ENCODE measurements at places on chromosomes 3 and 15.

- ATAC-seq, result no peak
Observed at GRCh38 chr15:50549326-50549725, 2.9 kb upstream of the USP50 start.

- ATAC-seq, result no peak
Observed at GRCh38 chr3:43372809-43373559, 86.6 kb downstream of the SNRK start.

GRCh38 chr15:60760646-60761504 lies 281.9 kb upstream of the ICE2 start:
- peak; percentile 75 for ATAC-seq

DNA sequence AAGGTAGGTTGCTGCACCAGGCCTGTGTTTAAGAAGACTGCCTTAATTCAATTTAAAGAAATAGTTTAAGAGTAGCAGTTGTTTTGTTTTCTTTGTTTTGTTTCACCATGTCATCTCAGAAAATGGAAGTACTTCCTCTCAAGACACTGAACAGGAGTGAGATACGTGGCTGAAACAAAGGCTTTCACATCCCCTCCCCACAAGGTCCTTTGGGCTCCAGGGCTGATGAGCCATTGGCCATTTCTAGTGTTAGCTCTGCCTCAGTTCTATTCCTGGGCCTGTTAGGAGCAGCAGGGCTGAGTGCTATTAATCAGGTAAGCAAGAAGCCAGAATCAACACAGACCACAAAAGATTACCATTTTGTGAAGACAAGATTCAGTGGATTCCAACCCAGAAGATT lies 132.8 kb downstream of the KCNAB1 start:
- ATAC-seq, result no peak

DNA sequence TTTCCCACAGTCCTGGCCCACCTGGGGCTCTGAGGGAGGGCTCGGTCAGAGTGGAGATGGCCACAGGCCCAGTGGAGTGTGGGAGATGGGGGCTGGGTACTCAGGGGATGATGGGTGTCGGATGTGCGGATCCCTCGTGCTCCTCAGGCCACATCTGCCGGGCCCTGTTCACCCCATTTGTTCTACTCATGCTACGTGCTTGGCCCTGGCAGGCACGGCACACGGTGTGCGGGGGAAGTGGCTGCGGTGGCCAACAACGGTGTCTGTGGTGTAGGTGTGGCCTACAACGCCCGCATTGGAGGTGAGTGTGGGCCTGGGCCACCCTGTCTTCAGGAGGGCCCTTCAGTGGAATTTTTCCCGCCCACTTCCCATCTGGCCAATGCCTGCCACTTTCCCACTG lies 7.0 kb upstream of the FES start:
- no peak for ATAC-seq

DNA sequence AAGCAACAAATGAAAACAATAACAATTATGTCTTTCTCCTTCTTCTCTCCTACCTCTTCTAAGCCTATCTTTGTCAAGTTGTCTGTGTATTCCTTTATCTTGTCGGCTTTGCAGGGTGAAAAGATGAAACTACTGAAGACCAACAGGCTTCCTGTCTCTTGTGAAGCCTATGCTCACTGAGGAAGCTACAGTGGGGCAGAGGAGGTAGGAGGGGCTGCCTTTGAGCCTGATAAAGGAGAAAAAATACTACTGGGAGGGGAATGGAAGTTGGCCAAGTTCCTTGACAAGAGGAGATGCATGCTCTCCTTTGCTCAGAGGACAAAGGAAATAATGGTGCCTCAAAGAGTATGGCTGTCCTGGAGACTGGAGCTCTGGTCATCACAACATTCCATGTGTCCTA lies 92.0 kb downstream of the IGSF11 start:
- ATAC-seq, result no peak

- ATAC-seq, result no peak
Observed at GRCh38 chr15:60130398-60130797, 126.3 kb downstream of the FOXB1 start.

DNA sequence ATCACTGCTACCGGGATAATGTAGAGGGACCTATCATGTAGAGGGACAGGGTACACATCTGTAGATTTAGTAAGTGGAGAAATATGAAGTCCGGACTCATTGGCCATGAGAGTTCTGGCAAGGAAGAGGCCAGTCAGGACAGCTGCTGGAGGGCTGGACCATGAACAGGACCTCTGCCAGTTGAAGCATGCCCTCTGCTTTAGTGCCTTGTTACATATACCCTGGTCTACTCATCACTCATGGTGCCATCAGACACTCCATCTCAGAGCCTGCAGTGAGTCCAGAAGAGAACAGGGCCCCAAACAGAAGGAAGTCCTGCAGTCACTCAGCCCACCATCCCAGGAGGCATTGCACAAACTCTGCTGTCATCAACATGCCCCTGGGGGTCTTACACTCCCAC lies 54.7 kb upstream of the CA12 start:
- no peak for ATAC-seq

DNA sequence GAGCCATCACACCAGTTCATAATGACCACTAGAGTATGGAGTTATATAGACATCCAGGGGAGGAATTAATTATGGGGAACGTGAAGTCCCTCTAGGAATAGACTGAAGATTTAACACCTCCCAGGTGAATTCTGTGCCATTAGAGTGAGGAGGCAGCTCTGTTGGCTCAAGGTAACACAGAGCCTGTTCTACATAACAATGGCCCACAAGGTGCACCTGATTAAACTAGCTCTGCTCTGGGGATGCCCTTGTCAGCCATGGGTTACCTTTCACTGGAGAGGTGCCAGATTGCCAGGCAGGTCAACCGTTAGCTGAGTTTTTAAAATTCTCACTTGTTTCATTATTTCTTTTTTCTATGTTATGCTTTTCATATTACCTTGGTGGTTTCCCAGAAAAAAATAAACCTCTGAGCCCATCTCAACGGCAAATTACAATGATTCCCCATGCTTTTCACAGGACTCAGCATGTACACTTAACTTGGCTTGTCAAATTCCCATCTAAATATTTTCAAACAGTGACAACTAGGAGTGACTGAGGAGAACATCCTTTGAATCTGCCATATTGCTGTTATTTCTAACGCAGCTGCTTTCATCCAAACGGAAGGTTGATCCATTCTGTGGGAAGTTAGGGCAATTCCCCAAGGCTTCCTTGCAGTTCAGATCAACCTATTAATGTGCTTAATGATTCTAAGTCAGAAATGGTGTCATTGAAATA lies 512.9 kb downstream of the MCTP2 start:
- no peak for ATAC-seq

DNA sequence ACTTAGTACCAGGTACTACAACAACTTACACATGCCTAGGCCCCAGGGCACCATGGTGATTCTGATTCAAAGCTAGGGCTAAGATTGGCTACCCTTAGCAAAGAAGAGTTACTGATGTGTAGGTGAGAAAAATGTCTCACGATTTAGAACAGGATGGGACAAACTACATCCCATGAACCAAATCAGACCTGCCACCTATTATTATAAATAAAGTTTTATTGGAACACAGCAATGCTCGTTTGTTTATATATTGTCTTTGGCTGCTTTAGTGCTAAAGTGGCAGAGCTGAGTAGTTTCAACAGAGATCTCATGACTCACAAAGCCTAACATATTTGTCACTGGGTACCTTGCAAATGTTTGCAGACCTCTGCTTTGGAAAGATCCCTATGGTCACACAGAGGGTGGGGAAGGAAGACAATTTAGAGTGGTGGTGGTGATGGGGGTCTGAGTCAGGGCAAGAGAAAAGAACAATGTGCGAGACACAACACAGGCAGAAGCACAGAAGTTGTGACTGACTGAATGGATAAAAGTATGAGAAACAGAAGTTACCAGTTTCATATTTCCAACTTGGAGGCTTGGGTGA lies 770.6 kb upstream of the CFAP20DC start:
- ATAC-seq, result no peak

DNA sequence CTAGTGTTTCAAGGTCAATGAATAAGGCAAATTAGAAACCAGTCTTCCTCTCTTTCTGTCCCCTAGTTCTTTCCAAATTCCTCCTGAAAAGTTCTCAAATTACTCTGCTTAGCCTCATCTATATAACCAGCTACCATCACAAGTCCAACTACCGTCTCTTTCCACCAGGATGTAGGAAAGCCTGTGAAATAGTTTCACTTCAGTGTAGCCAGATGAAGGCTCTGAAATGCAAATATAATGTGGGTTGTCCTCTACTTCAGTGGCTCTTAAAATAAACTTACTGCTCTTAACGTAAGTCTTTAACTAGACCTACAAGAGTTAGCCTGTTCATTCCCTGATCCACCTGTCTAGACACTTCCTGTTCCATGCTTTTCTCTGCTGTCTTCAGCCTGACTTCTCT lies 827.7 kb downstream of the ROBO1 start:
- ATAC-seq, result no peak

GRCh38 chr3:160671231-160671630 lies 5.7 kb upstream of the ARL14 start:
- ATAC-seq, result no peak

- no peak for ATAC-seq
Observed at GRCh38 chr15:70475921-70476320, 287.4 kb downstream of the UACA start.

GRCh38 chr15:78372880-78373279 lies 32.7 kb downstream of the CRABP1 start:
- ATAC-seq, result peak; percentile 48

- peak; percentile 11 for ATAC-seq
Observed at GRCh38 chr15:78397382-78397781, 40.6 kb upstream of the IREB2 start.

- no peak for ATAC-seq
Observed at GRCh38 chr3:6770397-6770690, 90.6 kb upstream of the GRM7 start.

GRCh38 chr3:64152086-64152485 lies 73.2 kb downstream of the PRICKLE2 start:
- ATAC-seq, result peak; percentile 74

DNA sequence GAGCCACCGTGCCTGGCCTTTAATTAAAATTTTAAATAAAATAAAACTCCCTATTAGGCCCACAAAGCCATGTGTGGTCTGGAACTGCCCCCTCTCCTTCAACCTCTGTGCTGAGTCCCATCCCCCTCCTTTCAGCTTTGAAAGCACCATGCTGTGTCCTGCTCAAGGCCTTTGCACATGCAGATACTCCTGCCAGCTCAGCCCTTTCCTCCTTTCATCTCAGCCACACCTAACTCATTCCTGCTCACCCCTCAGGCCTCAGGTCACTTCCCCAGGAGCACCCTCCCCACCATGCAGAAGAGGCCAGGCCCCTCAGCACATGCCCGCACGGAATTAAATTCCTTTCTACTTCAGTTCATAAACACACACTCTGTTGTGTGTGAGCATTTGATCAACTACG lies 28.1 kb downstream of the ATRIP start:
- no peak for ATAC-seq

- ATAC-seq, result peak; percentile 29
Observed at GRCh38 chr3:108091498-108092250, 843 bp upstream of the CD47 start.

GRCh38 chr3:79255702-79256101 lies 512.1 kb downstream of the ROBO1 start:
- no peak for ATAC-seq

DNA sequence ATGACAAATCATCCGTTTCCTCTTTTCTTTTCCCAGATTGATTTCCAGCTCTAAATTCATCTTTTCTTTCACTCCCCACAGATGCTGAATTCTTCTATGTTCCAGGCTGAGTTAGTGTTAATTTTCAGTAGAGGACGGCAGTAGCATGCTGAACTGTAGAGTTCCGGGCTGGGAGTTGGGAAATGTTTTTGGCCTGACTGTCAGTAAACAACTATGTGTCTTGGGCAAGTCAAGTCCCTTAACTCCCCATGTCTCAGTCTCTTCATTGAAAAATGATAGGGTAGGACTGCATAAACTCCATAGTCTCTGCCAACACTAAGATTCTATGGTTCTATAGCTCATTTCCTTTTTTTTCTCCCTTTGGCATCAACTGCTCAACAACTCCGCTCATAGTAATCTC lies 333.9 kb downstream of the TIGIT start:
- no peak for ATAC-seq

DNA sequence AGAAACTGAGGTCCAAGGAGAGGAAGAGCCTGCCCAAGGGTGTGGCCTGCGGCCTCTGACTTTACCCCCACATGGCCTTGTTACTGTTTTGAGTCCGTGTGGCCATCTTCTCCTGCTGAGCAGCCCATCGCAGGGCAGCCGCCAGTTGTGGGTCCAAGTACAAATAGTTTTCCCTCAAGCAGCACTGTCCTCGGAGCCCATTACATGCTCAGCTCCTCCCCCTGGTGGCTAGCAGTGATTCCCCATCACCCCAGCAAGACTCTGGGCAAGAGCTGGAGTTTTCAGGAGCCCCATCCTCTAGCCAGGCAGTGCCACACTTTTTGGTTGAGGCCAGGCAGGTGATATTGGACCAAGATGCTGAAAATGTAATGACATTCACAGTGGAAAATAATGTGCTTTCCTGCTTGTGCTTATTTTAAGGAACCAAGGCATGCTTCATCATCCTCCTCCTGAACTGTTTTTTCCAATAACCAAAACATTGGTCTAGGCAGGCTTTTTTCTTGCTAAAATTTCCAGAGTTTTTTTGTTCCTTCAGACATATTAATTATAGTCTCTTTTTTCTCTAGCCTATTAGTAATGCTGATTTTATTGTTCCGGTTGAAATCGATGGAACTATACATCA lies 23.2 kb upstream of the VILL start:
- peak; percentile 78 for ATAC-seq

- ATAC-seq, result peak; percentile 52
Observed at GRCh38 chr15:79431636-79432344, at the start of gene MINAR1. MINAR1 (plus strand) TSS chr15:79432336; CDS start chr15:79456148, 23,812 bp downstream.

GRCh38 chr3:172461530-172462138 lies 13.4 kb upstream of the GHSR start:
- ATAC-seq, result peak; percentile 45

- peak; percentile 4 for ATAC-seq
Observed at GRCh38 chr3:128496602-128497304, 3.8 kb upstream of the GATA2 start.

GRCh38 chr3:49017971-49018706 lies at the start of gene DALRD3:
DALRD3 (minus strand) TSS chr3:49018580; CDS start chr3:49018564, 16 bp downstream.
- ATAC-seq, result peak; percentile 13

DNA sequence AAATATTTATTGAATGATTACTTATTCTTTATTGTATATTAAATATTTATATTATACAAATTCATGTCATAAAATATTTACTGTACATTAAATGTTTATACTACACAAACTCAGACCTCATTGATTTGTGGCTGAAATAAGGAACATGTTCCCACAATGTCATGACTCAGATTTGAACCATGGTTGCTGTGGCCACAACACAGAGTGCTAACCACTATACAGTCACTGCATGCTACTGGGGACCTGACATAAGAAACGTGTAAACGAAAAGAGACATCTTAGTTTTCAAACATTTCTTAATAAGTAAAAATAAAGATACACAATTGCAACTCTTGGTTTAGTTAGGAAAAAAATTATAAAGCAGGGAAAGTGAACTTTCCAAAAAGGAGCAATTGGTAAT lies 99.1 kb upstream of the AGTR1 start:
- no peak for ATAC-seq
